ENCODE measurements at places on chromosomes 13 and 19.
A peak's percentile ranks its signal among the peaks of the same experiment; 100 is the strongest.

DNA sequence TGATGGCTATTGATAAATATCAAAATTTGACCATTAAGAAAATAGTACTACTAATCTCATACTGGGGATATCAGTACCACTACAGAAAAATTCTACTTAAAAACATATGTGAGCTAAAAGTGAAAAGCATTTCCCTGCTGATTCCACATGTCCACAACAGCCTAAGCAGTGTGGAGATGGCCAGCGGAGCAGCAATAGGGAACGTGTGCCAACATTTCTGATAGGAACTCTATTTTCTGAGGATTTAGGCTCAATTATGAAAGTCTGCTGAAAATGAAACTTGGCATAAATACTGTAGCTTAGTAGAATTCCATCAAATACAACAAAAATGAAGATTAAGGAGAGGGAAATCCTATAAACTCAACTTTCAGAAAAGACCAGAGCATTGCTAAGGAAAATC lies 311.6 kb downstream of the ENOX1 start:
- DNase-seq = no peak

DNA sequence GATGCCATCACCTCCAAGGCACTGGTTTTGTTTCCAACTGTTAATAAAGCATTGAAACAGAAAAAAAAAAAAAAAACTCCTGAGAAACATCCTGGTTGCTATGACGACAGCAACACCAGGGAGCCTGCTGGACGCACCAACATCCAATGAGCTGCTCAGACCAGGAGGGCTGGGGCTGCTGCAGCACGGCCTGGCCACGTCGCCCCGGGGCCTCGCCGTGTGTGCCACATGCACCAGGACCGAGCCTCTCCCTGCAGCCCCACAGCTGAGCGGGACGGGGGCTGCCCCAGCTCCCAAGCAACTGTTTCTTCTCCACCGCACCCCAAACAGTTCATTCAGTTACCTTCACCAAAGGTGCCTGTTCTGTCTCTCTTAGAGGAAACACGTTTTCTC lies 54.5 kb downstream of the RASA3 start:
- DNase-seq = peak; percentile 36

DNA sequence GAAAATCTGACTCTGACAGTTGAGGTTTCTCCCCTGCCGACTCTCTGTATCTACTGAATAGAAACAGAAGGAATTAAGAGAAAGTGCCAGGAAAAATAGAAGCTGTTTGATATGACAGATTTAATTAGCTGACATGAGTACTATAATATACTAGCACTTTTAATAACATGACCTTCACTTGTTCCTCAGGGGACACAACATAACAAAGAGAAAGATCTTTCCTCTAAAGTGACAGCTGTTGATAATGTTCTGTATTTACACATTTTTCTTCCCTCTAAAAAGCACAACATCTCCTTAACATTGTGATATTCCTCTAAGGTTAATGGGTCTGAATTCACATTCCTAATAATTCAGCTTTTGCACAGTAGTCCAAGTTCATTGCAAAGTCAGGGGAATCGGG lies 1136.0 kb downstream of the PCDH17 start:
- DNase-seq = no peak

DNA sequence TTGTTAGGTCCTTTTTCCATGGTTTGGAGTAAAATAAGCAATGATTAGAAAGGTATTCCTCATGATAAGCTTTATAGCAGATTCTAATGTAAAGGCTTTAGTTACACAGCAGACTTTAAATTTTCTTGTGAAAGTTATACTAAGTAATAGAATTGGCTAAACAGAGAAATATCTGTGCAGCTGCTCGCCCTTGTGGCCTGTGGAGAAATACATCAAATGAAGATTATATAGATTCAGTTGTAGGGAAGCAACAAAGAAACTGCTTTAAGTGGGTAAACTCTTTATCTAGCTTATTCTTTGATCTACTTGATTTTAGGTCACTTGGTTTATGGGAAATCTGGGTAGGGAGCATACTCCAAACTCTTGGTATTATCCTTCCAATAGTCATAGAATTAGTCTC lies 1269.7 kb upstream of the SPRY2 start:
- DNase-seq = no peak

DNA sequence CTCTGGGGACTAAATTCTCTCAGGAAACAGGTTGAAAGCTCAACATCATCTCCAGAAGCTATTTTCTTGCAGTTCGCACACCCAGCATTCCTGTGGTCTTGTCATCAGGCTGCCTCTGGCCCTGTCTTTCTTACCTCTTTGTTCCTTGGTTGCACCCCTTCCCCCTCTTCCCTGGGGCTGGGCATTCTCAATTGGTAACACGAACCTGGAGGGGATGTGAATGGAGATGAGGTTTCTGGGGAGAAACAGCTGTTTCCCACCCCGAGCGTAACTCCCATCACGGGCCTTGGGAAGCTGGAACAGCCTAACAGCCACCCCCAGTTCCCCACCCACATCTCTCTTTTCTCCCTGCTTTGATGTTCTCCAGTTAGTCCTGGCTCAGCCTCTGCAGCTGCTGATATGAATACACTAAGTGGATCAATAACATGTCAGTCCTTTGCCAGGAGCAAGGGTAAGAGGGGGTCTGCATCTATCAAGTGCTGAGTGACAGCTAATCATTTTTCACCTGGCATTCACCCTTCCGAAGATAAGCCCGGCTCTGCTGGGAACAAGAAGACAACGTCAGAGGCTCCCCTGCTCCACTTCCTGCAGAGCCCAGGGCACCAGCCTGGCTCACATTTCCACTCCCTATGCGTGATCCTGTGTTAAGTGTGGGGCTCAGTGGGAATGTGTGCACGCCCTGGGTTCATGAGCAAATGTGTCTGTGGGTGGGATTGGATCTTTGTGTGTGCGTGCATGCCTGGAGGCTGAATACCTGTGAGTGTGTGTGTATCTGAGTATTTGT lies 74.0 kb upstream of the KCTD15 start:
- DNase-seq = no peak

DNA sequence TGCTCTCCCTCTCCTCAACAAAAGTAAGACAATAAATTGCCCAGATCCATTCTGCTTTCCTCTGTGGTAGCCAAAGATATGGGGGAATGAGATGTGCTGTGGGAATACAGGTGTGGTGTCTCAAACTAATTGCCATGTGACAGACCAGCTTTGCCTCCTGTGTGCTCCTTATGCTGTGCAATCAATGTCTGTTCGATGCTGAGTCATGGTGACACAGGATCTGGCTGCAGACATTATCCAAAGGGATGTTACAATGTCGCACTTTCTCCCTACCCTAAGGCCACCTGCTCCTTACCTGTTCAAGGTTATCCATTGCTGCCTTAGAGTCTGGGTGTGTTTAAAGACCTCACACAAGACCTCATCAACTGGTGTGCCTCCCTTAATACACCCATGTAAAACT lies 32.5 kb downstream of the FGF14 start:
- no peak for DNase-seq

DNA sequence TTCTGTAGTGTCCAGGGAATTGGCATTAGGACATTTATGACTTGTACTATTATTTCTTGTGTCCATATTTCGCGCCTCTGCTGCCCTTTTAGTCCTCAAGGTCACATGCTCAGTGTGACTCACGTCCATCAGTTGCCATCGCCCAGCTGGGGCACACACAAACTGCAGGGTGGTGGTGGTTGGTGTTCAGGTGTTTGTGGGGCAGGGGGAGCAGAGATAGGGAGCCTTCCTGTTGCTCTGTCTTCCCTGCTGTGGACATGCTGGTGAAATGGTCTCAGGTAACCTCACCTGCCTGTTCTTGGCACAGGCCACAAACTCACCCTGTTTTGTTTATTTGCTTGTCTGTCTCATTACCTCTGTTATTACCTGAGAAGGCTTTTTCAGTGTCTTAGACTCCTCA lies 22.4 kb downstream of the PRR12 start:
- no peak for DNase-seq

DNA sequence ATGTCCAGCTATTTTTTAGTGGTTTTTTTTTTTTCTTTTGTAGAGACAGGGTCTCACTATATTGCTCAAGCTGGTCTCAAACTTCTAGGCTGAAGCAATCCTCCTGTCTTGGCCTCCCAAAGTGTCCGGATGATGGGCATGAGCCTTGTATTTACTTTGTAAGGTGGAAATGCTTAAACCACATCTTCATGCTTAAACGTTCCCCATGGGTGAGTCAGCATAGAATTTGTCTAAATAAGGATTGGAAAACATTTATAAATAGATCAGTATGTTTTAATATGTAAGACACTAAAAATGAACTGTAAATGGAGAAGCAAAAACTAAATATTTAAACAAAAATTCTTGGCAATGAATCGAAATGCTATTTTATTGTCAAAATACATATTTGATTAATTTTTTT lies 698.0 kb downstream of the PCDH9 start:
- peak; percentile 7 for DNase-seq

DNA sequence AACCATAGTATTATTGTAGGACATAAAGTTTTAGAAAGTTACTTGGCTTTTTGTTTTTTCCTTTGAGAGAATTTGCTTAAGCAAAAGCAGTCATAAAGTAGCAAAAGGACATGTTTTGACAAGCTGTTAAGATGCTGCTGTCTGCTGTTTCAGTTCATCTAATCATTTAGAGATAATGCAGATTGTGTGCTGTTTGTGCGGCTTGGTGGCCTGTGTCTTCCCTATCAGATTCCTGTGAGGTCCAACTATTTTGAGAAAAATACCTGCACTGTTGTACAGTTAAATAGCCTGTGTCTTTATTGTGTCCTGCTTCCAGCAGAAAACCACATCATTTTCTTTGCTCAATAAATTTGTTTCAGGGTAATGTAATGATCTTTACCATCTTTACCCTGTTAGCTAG lies 20.0 kb downstream of the UCHL3 start:
- DNase-seq = no peak

- no peak for DNase-seq
Measured at GRCh38 chr13:26951581-26952177, 191.1 kb upstream of the GPR12 start.

- DNase-seq = no peak
Measured at GRCh38 chr19:38308006-38308766, 4.1 kb downstream of the C19orf33 start.

DNA sequence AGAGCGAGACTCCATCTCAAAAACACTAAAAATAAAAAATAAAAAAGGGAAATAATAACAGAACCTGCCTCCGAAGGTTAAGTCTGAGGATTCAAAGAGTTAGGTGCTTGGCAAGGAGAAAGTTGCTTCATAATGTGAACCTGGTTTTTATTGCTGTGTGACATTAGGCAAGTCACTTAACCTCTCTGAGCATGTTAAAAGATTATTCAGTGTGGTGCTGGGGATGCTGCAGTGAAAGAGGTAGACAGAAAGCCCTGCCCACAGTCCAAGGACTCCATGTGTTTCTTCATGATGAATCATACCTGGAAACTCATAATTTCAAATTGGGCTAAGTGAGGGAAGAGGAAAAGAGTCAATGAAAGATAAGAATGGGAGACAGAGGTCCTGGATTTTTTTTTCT lies 2.4 kb downstream of the IL27RA start:
- no peak for DNase-seq

DNA sequence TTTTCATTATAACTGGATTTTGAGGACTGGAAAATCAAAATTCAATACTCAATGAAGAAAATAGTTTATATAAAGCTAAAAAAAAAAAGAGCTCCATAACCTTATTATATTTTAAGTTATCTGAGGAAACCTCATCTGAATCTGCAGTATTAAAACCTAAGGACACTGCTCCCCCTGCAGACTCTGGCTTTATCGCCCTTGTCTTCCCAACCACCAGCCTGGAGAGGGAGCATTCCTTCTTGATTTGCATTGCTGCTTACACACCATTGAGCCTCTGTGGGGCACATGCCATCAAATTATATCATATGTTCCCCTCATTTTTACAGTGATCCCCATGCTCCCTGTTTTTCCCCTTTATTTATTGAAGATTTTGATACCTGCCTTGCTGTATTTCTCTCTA lies 871.4 kb upstream of the GPC6 start:
- DNase-seq = peak; percentile 1

DNA sequence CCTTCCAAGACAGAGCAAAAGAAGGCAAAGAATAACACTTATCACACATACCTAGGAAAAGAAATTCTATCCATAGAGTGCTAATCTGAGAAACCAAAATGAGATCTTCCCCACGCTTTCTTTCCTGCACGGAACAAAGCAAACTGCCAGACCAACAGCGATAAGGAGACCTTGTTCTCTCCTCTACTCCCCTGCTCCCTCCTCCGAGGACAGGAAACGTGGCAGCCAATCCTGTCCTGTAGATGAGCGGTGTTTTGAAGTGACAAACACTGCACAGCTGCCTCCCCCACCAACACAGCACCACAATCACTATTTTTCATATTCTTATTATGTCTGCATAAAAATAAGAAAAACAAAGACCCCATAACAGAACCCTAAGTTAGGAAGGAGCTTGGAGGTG lies 113.9 kb upstream of the IRS2 start:
- DNase-seq = no peak

DNA sequence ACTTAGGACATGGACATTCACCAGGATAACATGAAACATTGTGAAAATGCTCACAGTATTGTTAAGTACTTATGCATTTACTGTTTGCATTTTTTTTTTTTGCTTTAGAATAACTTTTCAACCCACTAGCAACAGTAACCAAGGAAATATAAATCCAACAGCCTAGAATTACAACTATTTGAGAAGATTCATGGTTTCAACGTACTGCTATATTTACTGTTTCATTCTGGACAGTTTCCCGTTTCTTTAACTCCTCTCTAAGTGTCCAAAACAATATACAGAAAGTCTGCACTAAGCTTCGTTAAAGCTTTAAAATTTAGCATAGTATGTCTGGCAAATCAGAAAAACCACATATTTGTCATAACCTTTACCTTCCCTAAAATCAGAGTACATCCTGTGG lies 2.7 kb downstream of the SMAD9 start:
- DNase-seq = no peak

- peak; percentile 92 for DNase-seq
Measured at GRCh38 chr19:21396893-21397572, at the start of gene ZNF493. ZNF493 (plus strand) TSS chr19:21397133; CDS start chr19:21397238, 105 bp downstream.

DNA sequence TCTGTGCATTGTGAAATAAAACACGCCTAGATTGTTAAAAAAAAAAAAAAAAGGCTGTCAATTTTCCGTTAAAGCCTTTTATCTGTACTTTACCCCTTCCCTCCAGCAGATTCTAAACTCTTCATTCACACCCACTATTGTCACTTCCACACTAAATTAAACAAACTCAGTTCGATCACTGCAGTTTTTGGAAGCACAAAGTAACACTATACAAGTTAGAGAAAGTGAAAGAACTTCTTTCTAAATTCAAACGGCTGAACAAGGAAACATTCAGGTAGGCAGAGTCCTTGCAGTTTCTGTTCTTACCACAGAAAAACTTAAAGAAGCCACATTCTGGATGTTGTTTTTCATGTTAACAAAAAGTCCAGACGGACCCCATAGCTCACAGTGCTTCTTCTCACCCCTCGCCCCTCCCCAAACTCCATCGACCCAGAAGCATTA lies 27.5 kb upstream of the UBE2L5 start:
- DNase-seq = peak; percentile 14

DNA sequence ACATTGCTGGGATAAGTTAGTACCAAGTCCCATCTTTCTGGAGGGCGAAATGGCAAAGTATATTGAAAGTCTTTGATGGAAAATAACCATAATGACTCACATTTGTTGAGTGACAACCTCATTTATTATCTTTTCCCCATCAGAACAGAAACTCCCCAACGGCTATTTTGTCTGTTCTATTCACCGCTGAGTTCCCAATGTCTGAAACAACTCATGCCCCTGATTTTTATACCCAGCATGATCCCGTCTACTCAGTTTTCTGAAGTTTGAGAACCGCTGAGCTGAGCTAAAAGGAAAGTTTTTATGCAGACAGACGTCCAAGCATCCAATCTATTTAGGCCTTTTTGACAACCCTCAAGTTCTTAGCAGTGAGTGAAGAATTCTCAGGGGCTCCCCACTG lies 7.8 kb upstream of the TINCR start:
- DNase-seq = no peak

- no peak for DNase-seq
Measured at GRCh38 chr19:10113592-10113963, 2.1 kb downstream of the P2RY11 start.
